ENCODE measurements at places on chromosomes 13 and 19. TPM values are rescaled to one million over a fixed set of nuclear protein-coding genes. Genes with fewer than 3 reads are reported as not detected.

Gene ZNF835
- 0.55 TPM for total RNA-seq

Gene RNF225
- not detected for total RNA-seq

DNA sequence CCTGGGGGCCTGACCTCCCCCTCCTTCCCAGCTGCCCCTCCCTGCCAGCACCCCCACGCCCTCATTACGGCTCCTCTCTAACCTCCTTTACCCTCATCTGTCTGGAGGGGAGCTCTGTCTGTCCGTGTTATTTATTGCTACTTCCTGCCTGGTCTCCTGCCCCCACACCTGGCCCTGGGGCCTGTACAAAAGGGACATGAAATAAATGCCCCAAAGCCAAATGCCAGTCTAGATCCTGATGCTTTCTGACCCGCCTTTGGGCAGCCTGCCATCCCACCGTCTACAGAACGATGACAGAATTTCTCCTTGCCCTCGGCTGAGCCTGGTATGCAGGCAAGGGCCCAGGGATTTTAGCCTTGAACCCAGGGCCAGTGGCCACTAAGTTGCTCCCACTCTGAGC, 15.4 kb upstream of the CD22 start:
- no peak for DNase-seq

DNA sequence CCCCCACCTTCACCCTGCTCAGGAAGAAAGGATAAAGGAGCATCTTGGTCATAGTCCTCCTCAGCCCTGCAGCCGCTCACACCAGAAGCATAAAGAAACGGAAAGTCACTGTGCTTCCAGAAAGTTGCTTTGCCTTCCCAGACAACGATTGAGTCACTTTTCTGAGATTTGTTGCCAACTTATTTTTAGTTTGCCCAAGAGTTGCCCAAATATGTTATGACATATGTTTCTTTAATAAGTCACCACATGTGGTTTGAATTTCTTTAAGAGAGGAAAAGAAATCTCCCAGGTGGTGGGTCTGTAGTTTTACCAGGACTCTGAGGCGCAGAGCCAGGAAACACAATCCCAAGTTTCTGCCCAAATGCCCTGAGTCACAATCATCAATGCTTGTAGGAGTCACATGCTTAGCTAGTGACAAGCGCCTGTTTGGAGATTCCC, 63.4 kb upstream of the LRCH1 start:
- DNase-seq = no peak

DNA sequence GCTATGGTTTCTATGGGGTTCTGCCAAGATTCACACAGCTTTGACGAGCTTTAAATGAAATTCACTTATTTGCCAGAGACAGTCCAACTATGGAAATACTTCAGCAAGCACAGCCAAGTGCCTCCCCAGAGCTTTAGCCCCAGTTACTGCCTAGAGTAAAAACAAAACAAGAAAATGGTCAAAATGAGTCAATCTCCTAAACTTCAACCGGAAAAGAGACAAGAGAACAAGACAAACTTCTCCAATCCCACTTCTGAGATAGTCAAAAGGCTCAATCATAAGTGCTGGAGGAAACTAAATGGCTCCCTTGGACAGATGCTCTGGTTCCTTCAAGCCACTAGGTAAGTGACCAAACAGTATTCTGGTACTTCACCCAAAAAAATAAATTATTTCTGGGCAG, 65.8 kb downstream of the KATNAL1 start:
- DNase-seq = no peak

DNA sequence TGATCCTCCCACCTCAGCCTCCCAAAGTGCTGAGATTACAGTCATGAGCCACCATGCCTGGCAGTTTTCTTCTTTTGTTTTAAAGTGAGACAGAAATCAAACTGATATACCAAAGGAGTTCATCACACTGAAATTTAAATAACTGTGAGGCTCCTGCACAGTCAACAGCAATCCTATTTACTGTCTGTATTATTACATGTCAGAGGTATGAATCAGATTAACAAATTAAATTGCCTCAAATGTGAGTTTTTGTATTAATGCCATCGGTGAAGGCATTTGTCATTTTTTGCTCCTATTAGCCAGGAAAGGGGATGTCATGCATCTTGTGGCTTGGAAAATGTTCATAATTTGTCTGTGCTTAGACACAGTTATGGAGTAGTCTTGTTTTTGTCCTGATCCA, 20.4 kb downstream of the DCT start:
- DNase-seq = no peak

Data from left colon (tissue), 2 donors.